Amniotic stem cell (primary cell): ENCODE measurements at places on chromosomes 3 and 15.

GRCh38 chr3:139234491-139234890 lies 109.3 kb upstream of the MRPS22 start:
- no peak for DNase-seq

DNA sequence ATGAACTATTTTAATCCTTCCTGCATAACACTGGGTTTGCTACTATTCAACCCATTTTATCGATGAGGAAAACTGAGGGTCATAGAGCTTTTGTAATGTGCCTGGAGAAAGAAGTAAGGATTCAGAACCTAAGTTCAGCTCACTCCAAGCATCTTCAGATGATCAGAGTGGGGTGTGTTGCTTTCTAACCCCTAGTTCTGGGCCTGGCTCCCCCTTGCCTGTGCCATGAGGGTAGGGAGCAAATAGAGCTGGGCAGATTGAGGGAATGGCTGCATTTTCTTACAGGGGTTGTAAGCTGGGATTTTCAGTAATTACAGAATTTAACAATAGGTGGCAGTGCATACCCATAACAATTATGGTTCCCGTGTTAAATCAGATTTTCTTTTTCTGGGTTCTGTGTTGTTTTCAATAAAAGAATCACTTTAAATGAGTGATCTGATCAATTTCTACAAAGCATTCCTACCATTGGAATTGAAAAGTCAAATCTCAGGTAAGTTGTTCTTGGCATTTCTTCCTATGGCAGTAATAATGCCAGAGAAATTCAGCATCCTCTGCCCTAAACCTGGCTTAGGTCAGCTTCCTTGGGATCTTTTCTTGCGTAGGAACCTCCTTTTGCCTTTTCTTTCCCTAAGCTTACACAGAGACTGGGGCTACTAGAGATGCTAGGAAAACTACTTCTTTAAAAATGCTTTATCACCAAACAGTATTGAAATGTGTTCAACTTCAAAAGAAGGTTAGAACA lies 103.8 kb upstream of the IL12A start:
- DNase-seq = no peak

- peak; percentile 78 for DNase-seq
Measured at GRCh38 chr3:57596495-57597126, 533 bp downstream of the ARF4 start.

DNA sequence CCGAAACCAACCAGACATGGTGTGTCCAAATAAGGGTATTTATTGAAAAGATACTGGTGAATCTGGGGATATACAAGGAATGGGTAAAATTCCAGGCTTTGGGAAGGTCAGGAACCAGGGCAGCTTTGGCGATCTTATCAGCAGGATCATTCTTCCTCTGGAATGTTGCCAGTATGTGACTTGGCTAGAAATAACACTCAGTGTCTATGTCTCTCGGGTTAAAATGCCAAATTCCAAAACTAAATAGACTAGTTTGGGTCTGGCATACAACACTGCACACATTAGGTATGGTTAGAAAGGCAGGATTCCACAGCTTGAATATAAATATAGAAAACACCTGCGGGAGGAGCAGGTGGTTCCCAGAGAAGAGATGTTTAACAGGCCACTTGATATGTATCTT lies 220.2 kb upstream of the CD96 start:
- no peak for DNase-seq

- DNase-seq = no peak
Measured at GRCh38 chr3:50445919-50446318, 57.5 kb downstream of the CACNA2D2 start.

DNA sequence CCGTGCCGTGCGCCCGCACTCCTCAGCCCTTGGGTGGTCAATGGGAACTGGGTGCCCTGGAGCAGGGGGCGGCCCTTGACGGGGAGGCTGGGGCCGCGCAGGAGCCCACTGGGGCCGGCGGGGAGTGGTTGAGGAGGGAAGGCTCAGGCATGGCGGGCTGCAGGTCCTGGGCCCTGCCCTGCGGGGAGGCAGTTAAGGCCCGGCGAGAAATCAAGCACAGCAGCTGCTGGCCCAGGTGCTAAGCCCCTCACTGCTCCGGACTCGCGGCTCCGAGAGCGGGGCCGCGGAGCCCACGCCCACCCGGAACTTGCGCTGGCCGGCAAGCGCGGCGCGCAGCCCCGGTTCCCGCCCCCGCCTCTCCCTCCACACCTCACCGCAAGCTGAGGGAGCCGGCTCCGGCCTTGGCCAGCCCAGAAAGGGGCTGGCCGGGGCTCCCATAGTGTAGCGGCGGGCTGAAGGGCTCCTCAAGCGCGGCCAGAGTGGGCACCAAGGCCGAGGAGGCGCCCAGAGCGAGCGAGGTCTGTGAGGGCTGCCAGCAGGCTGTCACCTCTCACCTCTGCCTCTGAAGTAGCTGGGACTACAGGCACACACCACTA lies 7.8 kb downstream of the GP9 start:
- no peak for DNase-seq

DNA sequence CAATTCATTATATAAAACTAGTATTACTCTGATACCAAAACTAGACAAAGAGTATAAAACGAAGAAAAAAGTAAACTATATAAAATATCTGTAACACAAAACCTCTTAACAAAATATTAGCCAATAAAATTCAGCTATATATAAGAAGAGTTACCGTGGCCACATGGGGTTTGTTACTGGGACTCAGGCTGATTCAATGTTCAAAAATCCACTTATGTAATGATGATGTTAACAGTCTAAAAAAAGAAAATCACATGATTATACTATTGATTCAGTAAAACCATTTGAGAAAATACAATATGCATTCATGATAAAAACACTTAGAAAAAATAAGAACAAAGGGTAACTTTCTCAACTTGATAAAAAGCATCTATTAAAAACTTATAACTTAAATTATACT lies 18.3 kb downstream of the P2RY1 start:
- DNase-seq = no peak

DNA sequence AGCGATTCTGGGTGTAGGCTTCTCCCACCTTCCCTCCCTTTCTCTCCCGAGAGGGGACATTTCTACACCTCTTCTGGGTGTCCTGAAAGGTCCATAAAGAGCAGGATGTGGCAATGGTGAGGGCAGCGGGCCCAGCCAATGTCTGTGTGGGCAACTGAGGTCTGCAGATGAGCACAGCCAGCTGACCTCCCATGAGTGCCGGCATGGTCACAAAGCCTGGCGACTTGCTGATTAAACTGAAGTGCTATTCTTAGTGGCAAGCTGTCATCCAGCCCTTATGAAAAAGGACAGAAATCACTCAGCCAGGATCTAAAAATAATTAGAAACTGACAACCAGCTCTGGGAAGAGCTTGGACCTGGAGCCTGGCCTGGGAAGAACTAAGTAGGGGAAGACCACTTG lies 124.3 kb upstream of the RGMA start:
- no peak for DNase-seq

DNA sequence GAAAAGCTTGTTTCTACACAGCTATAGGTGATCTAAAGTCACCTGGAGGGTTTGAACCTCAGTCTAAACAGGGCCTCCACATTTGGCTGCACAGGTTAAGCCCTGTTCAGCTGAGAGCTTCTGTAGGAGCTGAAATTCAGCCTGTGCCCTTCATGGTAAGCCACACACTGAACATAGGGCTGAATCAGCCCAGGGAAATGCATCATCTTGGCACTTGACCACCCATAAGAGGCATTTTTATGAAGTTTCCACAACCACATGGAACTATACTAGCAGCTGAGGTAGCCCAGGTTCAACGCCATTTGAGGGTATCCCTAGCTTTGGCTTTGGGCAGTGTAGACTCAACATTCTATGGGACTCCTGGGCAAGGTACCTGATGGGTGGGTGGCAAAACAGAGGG lies 126.8 kb downstream of the FAM174B start:
- no peak for DNase-seq

- no peak for DNase-seq
Measured at GRCh38 chr3:139136469-139137202, 91.9 kb upstream of the PRR23C start.

GRCh38 chr3:124832782-124833709 lies 54.1 kb downstream of the ITGB5 start:
- peak; percentile 73 for DNase-seq

DNA sequence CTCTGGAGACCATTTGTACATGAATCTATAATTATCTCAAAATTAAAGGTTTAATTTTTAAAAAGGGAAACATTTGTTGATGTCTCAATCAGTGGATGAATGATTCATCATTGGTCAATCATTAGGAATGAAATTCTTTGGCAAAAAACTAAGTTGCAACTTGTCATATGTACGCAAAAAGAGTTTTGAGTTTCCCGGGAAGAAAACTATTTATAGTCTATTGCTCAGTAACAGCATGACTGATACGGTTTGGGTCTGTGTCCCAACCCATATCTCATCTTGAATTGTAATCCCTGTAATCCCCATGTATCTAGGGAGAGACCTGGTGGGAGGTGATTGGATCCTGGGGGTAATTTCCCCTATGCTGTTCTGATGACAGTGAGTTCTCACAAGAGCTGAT lies 765.8 kb upstream of the ROBO1 start:
- no peak for DNase-seq

DNA sequence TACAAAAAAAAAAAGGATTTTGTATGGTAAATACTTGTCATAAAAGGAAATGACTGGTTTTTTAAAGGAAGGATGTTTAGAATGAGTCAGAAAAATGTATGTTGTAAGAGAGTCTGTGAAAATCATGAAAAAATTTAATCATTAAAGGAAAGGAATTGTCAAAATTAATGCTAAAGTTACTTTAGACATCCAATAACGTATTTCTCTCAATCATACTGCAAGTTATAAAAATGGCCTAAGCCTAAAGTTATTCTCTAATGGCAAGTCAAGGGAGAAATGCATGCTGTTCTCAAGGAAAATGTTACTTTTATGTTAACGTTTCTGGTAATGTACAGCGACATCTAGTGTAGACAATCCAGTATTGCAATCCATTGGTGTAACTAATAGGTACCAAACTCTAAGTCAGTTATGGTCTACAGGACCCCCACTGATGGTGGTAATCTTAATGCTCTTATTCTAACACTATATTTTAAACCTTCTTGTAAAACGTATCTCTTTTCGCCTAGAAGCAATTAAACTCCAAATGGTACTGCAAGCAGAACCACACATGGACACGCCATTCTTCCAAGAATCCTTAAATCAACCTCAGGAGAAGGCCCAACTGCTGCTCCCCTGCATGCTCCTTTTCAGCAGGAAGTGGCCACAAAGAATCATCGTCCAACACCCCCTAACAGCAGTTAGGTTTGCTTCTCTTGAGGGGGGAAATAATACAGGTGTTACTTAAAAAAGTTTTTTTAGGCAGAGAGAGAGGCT lies 35.2 kb downstream of the NCEH1 start:
- no peak for DNase-seq

DNA sequence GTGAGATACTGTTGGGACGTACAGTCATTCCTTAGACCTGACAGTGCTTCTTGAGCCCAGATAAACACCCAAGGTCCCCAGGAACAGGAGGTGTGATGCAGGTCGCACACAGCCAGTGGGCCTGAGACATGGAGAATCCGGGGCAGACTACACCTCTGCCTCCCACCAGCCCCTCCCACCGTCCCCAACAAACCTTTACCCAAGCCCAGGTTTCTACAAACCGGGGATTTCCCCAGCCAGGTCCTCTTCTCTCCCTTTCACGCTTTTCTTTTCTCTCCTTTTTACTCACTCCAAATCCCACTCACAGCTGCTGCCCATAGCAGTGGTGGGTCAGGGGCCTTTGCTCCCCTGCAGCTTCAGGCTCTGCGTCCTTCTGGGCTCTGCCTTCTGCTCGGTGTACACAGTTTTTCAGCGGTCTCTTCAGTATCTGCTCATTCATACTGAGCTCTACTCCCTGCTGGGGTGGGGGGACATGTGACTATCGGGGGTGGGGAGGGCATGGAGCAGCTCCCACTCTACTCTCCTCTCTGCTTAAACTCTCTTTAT lies 4.8 kb upstream of the PCSK6 start:
- DNase-seq = no peak

- no peak for DNase-seq
Measured at GRCh38 chr15:75008629-75009326, 13.4 kb downstream of the SCAMP5 start.

DNA sequence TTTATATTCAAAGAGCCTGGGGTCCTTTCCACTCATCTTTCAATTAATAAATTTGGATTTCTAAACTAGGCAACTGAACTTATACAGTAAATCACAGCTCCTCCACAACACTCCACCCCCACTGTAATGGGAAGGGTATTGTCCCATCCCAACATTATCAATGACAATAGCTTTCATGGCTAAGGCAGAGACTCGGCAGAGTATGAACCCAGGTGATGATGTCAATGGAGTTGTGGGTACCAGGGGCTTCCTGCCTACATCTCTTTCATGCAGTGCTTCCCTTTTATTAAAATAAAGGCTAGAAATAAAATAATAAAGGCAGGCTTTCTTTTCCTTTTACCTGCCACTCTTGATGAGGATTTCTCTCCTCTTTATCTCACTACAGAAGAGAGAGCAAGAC lies 109.5 kb downstream of the ADAM10 start:
- DNase-seq = no peak

GRCh38 chr3:174957081-174957480 lies 97.9 kb downstream of the NAALADL2 start:
- DNase-seq = no peak

DNA sequence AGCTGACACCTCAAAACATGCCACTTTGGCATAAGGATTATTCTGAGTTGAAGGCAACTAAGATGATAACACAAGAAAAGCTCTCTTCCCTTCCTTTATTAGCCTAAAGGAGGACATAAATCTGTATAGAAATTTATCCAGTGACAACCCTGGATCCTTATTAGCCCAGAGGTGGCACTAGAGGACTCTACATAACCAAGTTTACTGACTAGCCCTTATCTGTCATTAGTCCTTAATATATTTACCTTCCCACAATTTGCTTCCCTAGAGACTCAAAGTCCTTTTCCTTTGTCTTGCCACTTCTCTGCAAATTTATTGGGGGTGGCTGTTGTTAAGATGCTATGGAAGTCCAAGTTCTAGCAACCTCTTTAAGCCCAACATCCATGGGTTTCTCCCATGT lies 26.7 kb downstream of the CEP70 start:
- no peak for DNase-seq

- DNase-seq = peak; percentile 13
Measured at GRCh38 chr3:114439284-114439683, 145.5 kb downstream of the TIGIT start.

DNA sequence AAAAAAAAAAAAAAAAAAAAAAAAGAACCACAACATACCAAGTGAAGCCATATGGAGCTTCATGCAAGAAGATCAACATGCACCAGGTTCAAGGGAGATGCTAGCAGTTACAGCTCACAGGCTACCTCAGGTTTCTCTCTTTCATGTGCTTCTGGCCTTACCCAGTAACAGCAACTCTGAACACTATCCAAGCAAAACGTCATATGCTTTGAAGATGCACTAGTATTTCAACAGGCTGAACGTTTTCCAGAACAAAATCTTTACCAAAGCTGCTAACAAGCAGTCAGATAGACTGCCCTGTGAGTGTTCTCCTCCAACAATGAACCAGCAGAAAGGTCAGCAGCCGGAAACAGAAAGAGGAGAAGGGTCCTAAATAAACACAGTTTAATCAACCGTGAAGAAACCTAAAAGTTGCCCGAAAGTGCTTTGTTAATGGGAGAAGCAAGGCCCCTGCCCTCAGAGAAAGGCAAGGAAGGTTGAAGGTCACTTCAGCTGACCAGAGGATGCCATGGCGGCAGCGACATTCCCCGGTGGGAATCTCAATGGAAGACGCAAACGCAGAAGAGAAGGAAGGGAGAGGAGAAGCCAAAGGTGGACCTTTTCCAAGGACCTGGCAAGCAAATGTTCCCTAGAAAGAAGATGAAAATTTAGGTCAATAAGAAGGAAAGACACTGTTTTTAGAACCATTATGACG lies 80.1 kb downstream of the CCNL1 start:
- no peak for DNase-seq
